Activated CD4-positive, alpha-beta T cell treated with anti-CD3 and anti-CD28 coated beads, Interleukin-2, amount 10 ng/mL, durations not matched to agents 7 days and 5 days (primary cell): ENCODE measurements at places on chromosomes 6 and 20. TPM values are rescaled to one million over a fixed set of nuclear protein-coding genes. Genes with fewer than 3 reads are reported as not detected.

Gene ALDH5A1
- 3.6 TPM for total RNA-seq

Gene SF3B5
- total RNA-seq: 141 TPM

- DNase-seq: no peak
Observed at GRCh38 chr6:170037541-170038250, 253.2 kb downstream of the DLL1 start.

DNA sequence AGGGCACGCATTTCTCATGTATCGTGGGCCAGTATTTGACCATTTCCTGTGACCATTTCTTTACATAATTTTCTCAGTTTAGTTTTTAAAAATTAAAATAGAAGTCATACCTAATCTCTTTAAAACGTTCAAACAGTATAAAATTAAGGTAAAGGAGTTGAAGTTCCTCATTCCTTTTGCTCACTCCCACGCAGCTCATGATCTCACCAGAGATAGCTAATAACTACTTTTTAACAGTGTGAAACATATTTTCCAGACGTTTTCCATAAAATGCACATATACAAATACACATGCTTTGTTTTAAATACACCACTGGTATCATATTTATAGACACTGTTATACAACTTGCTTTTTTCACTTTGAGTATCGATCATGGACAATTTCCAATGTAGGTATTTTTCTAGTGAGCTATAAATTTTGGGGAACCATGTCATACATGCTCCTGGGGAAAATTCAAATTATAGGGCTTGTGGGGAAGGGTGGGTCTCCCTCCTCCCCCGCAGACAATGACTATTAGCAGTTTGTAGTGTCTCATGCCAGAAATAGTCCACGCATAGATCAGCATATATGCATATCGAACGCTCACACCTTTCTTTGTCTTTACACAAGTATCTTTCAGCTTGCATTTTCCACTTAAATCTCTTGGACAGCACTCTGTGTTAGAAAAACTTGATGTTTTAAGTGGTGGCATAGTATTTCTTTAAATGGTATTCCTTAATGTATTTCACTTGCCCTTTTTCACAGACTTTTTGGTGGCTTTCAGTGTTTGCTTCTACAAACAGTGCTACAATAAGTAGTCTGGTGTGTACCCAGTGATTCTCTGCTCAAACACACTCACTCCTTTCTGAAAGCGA is 145.5 kb upstream of the ZNF217 start:
- DNase-seq: no peak

- DNase-seq: no peak
Observed at GRCh38 chr20:49394757-49395156, 87.7 kb downstream of the KCNB1 start.
